ENCODE measurements at places on chromosomes 6 and 20.

DNA sequence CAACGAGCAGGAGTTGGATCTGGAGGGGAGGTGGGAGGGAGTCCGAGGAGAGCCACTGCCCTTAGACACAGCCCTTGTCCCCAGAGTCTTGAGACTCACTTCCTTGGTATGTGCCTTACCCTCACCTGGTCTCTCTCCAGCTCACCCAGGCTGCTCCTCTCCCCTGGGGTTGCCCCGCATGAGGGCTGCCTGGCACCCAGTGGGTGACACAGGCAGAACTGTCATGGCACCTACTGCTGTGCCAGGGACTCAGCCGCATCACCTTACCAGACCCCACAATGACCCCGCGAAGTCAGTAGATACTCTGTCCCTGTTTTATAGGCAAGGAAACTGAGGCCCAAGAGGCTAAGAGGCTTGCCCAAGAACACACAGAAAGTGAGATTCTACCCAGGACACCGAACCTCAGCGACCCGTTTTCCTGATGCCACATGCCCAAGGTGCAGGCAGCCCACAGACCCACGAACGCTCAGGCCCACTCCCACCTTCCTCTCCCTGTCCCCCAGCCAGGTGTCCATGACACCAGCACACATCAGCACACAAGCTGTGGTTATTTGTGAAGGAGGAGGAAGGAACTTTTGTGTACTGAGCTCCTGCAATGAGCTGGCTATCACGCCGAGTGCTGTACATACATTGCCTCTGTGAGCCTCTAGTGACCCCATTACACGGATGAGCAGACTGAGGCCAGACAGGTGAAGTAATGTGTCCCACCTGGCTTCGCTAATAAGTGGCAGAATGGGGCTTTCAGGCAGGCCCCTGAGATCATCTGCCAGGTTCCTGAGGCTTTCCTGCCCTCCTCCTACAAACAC, 168.1 kb downstream of the GRM4 start:
- no peak for DNase-seq

GRCh38 chr6:125316621-125317020, 14.9 kb upstream of the HDDC2 start:
- DNase-seq: no peak

- DNase-seq: no peak
Observed at GRCh38 chr6:3292431-3293197, 33.9 kb downstream of the PSMG4 start.

- no peak for DNase-seq
Observed at GRCh38 chr20:57431539-57431835, 40.3 kb downstream of the RBM38 start.

DNA sequence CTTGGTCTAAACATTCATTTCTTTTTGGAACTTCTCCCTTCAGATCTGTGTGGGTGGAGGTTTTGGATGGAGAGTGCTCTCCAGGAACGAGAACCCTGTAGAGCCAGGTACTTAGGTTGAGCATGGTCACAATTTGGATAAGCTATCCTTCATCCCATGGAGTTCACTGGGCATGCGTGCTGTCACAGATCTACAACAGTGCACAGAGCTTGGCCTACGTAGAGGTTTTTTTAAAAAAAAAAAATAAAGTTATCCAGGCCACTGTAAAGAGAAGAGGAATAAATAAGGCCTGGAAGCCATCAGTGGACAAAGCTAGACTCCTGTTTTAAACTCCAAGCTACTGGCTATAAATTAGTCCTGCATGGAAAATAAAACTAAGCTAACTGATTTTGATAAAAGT, 165.6 kb downstream of the SLC24A3 start:
- DNase-seq: no peak

GRCh38 chr20:20894280-20894679, 181.8 kb upstream of the RALGAPA2 start:
- DNase-seq: no peak
